ENCODE measurements at places on chromosomes 2 and 18.

GRCh38 chr18:71707985-71708500 is 836.1 kb downstream of the CBLN2 start:
- DNase-seq = no peak

GRCh38 chr18:44742718-44743311 is 62.1 kb downstream of the SETBP1 start:
- DNase-seq = peak; percentile 67

- DNase-seq = no peak
Observed at GRCh38 chr2:216498070-216498378, 620 bp upstream of the RPL37A start.

- DNase-seq = no peak
Observed at GRCh38 chr2:152343426-152343825, 8.5 kb downstream of the FMNL2 start.

- no peak for DNase-seq
Observed at GRCh38 chr2:138423198-138423597, 78.4 kb upstream of the SPOPL start.

Data from smooth muscle cell of the brain vasculature (primary cell).